ENCODE measurements at places on chromosomes 6 and 20. TPM values are rescaled to one million over a fixed set of nuclear protein-coding genes. Genes with fewer than 3 reads are reported as not detected.

DNA sequence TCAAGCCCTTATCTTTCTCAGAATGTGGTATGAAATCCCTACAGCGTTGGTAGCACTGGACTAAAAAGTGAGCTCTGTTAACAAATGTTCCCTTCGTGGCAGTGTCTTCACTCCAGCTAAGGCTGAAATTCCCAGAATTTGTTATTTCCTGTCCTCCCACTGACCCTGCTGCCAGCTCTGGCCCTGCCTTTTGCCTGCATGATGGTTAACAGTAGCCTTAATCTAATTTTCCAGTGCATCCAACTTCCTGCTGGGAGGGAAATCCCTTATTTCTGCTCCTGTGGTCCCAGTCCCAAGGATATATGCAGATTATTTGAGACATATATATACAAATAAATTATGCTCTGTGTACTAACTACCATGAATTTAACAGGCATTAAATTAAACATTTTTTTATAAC lies 157.2 kb upstream of the CARMIL1 start:
- H3K36me3 ChIP-seq: peaks cover 74% of the 10 kb centered on the region
- no peak for DNase-seq
- H3K4me3 ChIP-seq: no peak overlapping the region
- H3K27ac ChIP-seq: no peak overlapping the region
- no peaks in the 10 kb centered on the region for H3K27me3 ChIP-seq
- H3K4me1 ChIP-seq: peaks cover 62% of the 10 kb centered on the region

DNA sequence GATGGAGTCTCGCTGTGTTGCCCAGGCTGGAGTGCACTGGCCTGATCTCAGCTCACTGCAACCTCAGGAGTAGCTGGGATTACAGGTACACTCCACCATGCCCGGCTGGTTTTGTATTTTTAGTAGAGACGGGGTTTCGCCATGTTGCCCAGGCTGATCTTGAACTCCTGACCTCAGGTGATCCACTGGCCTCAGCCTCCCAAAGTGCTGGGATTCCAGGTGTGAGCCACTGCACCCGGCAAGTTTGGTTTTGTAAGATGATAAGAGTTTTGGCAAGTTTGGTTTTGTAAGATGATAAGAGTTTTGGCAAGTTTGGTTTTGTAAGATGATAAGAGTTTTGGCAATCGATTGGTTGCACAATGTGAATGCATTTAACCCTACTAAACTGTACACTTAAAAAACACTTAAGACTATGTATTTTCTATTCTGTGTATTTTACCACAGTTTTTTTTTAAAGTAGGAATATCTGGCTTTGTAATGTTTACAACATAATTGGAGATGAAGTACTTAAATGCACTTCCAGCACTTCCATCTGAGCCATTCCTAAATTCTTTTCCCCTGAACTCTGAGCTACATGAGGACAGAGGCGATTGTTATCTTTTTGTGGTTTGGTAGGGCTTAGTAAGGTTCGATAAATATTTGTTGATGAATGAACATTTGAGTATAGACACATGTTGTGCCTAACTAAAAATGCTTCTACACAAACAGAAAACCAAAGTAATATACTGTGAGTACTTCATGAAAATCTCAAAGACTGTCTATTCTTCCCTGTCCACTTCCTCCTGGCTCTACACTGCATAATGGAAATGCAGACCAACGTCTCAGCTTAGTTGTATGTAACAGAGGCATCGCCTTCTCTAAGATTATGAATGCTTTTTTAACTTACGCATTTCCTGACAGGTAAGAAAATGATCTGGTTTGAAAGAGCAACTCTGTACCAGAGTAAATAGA lies 18.8 kb downstream of the SAMHD1 start:
- no peak overlapping the region for H3K27ac ChIP-seq
- H3K4me1 ChIP-seq: peaks cover 35% of the 10 kb centered on the region
- no peak overlapping the region for H3K4me3 ChIP-seq
- H3K27me3 ChIP-seq: no peaks in the 10 kb centered on the region

The NKAIN4 gene
- not detected for total RNA-seq

DNA sequence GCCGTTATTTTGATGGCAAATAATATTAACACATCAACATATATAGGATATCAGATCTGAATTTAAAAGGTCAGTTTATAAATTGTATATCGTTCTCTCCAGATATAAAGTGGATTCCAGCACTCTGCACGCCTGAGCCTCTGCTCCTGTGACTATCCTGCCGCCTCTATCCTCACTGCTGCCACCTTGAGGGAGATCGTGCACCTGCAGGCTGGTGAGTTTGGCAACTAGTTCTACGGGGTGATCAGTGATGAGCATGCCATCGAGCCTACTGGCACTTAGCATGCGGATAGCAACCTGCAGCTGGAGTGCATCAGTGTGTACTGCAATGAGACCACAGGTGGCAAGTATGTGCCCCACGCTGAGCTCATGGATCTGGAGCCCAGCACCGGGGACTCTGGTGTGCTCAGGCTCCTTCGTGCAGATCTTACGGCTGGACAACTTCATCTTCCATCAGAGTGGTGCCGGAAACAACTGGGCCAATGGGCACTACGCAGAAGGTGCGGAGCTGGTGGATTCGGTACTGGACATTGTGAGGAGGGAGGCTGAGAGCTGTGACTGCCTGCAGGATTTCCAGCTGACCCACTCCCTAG lies 84.9 kb downstream of the FBXO5 start:
- H3K27me3 ChIP-seq: peaks cover 25% of the 10 kb centered on the region
- peak; percentile 78 for DNase-seq

DNA sequence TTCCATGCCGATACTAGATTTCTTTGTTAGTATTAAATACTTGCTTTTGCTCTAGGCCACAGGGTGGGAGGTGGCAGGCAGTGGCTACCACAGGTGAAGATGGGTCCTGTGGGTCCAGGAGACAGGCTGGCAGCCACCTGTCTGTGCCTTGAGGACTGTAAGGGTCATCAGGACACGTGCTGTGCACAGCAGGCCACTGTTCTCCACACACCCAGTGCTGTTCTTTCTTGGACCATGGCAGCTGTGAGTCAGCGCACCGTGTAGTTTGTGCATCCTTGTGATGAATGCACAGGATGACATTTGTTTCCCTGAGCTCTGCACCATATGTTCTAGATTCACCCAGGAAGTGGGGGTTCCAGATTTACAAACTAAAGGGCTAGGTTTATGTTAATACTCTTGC lies 317.0 kb downstream of the ZFAND3 start:
- no peak for DNase-seq
- no peak overlapping the region for H3K4me3 ChIP-seq
- no peak overlapping the region for H3K27ac ChIP-seq
- H3K36me3 ChIP-seq: no peaks in the 10 kb centered on the region
- H3K4me1 ChIP-seq: peaks cover 2% of the 10 kb centered on the region

The ANKRD6 gene
- total RNA-seq: 1.7 TPM

The SLC17A3 gene
- 0.26 TPM for total RNA-seq

DNA sequence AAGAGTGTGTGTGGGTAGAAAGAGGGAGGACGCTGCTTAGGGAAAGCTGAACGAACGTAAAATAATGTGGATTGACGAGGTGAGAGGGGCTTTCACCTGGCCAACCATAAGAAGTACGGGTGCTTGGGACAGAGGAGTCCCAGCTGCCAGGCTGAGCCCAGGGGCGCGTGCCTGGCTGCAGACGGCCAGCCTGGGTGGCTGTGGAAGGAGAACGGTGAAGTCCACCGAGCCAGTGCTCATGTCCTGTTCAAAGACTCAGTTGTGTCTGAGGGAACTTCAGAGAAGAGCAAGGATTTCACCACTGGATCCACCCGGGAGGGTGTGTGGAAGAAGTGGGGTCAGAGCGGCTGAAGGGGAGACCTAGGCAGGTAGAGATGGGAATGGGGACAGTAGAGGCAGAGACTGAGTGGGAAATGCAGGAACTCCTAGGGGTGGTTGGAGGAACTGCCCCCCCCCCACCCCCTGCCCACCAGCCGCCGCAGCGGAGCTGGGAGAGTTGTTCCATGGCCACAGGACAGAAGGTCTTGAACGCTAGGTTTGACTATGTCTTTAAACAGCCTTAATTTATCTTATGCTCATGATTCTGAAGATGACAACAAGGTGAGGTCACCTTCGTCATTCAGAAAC lies 68.1 kb upstream of the TBXT start:
- H3K27me3 ChIP-seq: peaks cover 68% of the 10 kb centered on the region
- peak overlapping the region; percentile 41 for H3K27ac ChIP-seq
- peaks cover 31% of the 10 kb centered on the region for H3K4me1 ChIP-seq

The STMN3 gene
- total RNA-seq: 15.9 TPM

GRCh38 chr20:61052776-61053442 lies 199.2 kb upstream of the CDH4 start:
- no peak for DNase-seq
- no peak overlapping the region for H3K27ac ChIP-seq
- H3K4me3 ChIP-seq: no peak overlapping the region
- no peaks in the 10 kb centered on the region for H3K36me3 ChIP-seq

The PDYN gene
- not detected for total RNA-seq

DNA sequence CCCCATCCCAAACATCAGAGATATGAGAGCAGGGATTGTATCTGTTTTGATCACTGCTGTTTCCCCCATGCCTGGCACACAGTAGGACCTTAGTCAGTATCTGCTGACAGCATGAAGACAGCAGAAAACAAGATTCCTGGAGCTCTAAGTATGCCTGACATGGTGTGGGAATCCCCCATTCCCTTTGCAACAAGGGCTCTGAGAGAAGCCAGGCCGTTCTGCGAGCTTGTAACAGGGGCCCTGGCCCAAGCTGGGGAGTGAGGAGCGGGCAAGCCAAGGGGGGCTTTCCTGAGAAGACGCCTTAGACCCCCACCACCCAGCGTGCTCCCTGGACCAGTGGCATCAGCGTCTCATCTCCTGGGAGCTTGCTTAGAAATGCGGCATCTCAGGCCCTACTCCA lies 25.2 kb downstream of the PREX1 start:
- H3K36me3 ChIP-seq: peaks cover 40% of the 10 kb centered on the region
- H3K27me3 ChIP-seq: no peaks in the 10 kb centered on the region
- no peak overlapping the region for H3K27ac ChIP-seq
- H3K4me3 ChIP-seq: no peak overlapping the region
- peaks cover 46% of the 10 kb centered on the region for H3K4me1 ChIP-seq
- DNase-seq: no peak

The PLN gene
- not detected for total RNA-seq

- H3K36me3 ChIP-seq: peaks cover 5% of the 10 kb centered on the region
- no peak for DNase-seq
- no peak overlapping the region for H3K27ac ChIP-seq
- H3K4me1 ChIP-seq: peaks cover 4% of the 10 kb centered on the region
Measured at GRCh38 chr20:37976887-37977286, 56.4 kb downstream of the TTI1 start.

The PLCB1 gene
- 3.2 TPM for total RNA-seq

- no peak for DNase-seq
- H3K4me1 ChIP-seq: peaks cover 22% of the 10 kb centered on the region
- H3K27ac ChIP-seq: peak overlapping the region; percentile 99
Measured at GRCh38 chr20:54207053-54207742, 689 bp upstream of the PFDN4 start.

The FAM209B gene
- 1.3 TPM for total RNA-seq

- H3K27ac ChIP-seq: no peak overlapping the region
- peaks cover 77% of the 10 kb centered on the region for H3K27me3 ChIP-seq
- H3K4me1 ChIP-seq: no peaks in the 10 kb centered on the region
- no peak for DNase-seq
- H3K36me3 ChIP-seq: no peaks in the 10 kb centered on the region
Measured at GRCh38 chr20:1894471-1894950, 696 bp upstream of the SIRPA start.

GRCh38 chr6:53011979-53012378 lies 16.9 kb upstream of the GSTA4 start:
- H3K4me3 ChIP-seq: no peak overlapping the region
- H3K36me3 ChIP-seq: peaks cover 5% of the 10 kb centered on the region
- H3K4me1 ChIP-seq: no peaks in the 10 kb centered on the region

DNA sequence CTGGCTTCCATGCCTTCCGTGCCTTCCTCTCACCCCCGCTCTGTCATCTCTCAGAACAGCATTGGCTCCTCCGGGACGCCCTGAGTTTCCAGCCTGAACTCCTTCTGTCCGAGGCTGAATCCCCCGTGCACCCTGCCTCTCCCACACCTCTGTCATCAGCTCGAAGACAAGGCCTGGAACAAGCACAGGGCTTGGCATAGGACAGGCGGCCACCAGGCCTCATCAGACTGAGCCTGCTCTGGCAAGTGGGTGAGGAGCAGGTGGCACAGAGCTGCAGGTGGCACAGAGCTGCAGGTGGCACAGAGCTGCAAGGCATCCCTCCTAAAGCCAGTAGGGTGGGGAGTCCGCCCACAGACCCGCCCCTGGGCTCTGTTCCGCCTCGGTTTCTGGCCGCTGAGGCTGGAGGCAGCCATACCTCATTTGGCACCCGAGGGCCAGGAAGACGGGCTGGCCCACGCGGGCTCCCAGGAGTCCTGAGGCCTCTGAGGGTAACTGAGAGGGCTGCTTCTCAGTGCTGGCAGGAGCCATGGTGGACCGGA lies 60.2 kb downstream of the EZR start:
- no peak overlapping the region for H3K27ac ChIP-seq
- H3K4me1 ChIP-seq: no peaks in the 10 kb centered on the region
- peaks cover 41% of the 10 kb centered on the region for H3K36me3 ChIP-seq
- H3K27me3 ChIP-seq: no peaks in the 10 kb centered on the region
- H3K4me3 ChIP-seq: no peak overlapping the region

DNA sequence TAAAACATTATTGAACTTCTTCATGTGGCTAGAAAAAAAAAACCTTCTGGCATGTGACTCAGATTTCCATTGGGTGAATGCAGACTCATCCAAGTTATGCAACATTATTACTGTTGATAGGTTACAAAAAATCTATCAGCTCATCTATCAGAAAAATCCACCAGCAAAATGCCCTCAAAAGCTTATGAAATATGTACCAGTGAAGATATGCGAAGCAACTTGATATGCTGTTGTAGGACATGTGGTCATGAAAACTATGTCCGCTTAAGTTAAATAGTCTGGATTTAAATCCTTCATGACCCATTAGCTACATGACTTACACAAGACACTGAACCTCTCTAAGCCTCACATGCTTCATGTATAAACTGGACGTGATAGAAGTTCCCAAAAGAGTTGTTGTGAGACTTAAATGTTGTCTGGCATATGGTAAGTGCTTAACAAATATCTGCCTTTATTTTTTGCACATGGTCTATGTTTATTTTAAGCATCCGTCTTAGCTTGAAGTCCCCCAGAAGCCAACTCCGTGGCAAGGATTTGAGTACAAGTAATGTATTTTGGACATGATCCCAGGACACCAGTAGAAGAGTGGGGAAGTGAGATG lies 12.5 kb upstream of the BFSP1 start:
- peaks cover 59% of the 10 kb centered on the region for H3K27me3 ChIP-seq
- peaks cover 3% of the 10 kb centered on the region for H3K4me1 ChIP-seq
- no peak overlapping the region for H3K4me3 ChIP-seq
- no peak for DNase-seq
- H3K36me3 ChIP-seq: no peaks in the 10 kb centered on the region
- no peak overlapping the region for H3K27ac ChIP-seq

- no peaks in the 10 kb centered on the region for H3K4me1 ChIP-seq
- DNase-seq: no peak
- H3K4me3 ChIP-seq: no peak overlapping the region
- H3K27ac ChIP-seq: no peak overlapping the region
- H3K36me3 ChIP-seq: no peaks in the 10 kb centered on the region
Measured at GRCh38 chr20:9578594-9578993, 64.2 kb downstream of the LAMP5 start.

The SOX4 gene
- 10.4 TPM for total RNA-seq

Measured in activated CD8-positive, alpha-beta memory T cell treated with anti-CD3 and anti-CD28 coated beads, Interleukin-2, amount 10 ng/mL, durations not matched to agents 7 days and 5 days (primary cell).